ENCODE measurements at places on chromosomes 16 and 17.
A peak's percentile ranks its signal among the peaks of the same experiment; 100 is the strongest.

- no peak for DNase-seq
These were observed 501.2 kb downstream of the SHISA9 start for GRCh38 chr16:13402601-13403000.

DNA sequence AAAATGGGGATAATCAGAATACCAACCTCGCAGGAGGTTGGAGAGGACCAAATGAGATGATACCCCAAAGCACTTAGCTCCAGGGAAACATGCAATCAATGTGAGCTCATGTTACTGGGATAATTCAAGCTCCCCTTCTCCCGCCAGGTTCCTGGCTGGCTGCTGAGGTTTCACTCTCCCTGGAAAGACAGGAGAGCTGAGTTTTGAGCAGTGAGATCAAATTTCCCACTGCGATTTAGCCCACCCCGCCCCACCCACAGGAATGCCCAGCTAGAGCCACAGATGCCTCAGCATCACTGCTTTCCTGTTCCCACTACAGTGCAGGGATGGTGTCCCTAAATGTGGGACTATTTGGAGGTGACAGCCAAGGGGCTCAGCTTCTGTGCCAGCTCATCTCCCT, 56.7 kb downstream of the ZNF423 start:
- no peak for DNase-seq

DNA sequence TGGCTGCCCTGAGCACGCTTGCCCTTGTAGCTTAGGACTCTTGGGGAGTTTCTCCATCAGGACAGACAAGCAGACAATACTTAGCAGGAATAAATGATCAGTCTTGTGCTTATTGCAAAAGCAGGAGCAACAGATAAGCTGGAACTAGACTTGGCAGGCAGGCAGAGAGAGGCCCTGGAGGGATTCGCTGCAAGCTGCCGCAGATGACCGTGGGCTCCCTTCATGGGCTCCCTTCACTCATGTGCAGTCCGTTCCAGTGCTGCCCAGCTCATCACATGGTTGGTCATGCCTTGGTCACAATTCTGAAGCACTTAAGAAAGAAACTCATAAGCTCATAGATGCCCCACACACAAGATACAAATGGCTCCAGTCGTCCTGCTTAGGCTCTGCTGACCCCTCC, 2.4 kb upstream of the SLC5A10 start:
- DNase-seq: no peak

GRCh38 chr17:330993-331701, 21.5 kb downstream of the RPH3AL start:
- peak; percentile 40 for DNase-seq

DNA sequence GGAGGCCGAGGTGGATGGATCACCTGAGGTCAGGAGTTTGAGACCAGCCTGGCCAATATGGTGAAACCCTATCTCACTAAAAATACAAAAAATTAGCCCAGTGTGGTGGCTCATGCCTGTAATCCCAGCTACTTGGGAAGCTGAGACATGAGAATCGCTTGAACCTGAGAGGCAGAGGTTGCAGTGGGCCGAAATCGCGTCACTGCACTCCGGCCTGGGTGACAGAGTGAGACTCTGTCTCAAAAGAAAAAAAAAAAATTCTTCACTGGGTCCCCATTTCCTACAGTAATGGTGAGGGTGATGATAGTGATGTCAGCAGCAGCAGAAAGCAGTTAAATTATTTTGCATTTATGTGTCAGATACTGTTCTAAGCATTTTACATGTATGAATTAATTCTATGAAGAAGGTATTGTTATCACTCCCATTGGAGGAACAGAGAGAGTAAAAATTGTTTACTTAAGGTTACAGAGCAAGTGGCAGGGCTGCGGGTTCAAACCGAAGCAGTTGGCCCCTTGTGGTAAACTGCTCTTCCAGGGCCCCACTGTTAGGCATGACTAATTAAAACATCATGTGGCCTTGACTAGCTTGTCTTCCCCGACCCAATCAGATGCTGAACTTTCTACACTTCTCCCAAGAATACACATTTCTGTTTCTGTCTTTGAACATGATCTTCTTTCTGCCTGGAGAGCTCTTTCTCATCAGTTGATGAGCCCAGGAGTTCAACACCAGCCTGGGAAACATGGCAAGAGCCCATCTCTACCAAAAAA, 45.8 kb downstream of the STAT3 start:
- no peak for DNase-seq

DNA sequence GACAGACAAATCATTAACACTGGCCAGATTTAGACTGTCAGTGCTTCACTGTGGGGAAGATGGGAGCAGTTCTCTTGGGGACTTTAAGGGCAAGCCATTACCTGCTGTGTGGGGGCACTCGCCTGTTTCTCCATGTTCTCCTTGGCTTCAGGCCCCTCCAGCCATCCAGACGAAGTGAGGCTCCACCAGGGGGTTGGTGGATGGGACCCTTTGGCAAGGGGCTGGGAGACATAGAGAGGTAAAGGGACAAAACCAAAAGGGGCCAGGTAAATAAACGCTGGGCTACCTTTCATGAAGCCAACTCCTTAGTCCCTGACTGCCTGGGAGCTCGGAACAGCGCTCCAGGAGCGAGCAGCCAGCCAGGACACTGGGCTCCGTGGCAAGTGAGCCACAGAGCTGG, 14.0 kb downstream of the TBX4 start:
- no peak for DNase-seq

DNA sequence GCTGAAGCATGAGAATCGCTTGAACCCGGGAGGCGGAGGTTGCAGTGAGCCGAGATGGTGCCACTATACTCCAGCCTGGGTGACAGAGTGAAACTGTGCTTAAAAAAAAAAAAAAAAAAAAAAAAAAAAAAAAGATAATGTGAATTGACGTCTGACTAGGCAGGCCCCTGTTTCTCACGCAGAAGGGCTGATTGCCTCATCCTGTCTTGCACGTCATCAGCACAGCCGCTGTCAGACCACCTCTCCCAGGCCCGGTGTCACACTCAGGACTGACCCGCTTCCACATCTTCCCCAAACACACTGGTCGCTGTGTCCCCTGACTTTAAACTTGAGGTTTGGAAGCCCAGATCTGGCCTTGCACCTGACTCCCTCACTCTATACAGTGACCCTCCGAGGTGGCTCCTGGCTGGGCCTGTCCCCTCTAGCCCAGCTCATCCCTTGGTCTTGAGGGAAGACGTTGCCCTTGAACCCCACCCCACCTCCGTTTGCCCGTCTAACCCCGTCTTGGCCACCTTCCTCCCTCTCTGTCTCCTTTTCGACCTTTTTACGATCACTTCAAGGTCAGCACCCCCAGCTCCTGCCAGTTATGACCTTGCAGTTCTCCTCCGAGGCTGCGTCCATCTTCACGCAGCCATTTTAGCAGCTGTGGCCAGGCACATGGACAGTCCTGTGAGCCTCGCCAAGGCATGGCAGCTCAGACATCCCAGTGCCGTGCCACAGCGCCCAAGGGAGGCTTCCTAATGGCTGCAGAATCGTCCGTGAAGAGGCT, 149.9 kb upstream of the PLCG2 start:
- no peak for DNase-seq

- no peak for DNase-seq
These were observed 11.0 kb downstream of the MYCBPAP start for GRCh38 chr17:50519141-50519834.

GRCh38 chr16:23847948-23848347, 12.2 kb downstream of the PRKCB start:
- DNase-seq: no peak

- DNase-seq: no peak
These were observed 3.0 kb downstream of the SLC35G3 start for GRCh38 chr17:35191001-35191695.

- DNase-seq: no peak
These were observed 2.9 kb downstream of the ARSG start for GRCh38 chr17:68294196-68294555.

DNA sequence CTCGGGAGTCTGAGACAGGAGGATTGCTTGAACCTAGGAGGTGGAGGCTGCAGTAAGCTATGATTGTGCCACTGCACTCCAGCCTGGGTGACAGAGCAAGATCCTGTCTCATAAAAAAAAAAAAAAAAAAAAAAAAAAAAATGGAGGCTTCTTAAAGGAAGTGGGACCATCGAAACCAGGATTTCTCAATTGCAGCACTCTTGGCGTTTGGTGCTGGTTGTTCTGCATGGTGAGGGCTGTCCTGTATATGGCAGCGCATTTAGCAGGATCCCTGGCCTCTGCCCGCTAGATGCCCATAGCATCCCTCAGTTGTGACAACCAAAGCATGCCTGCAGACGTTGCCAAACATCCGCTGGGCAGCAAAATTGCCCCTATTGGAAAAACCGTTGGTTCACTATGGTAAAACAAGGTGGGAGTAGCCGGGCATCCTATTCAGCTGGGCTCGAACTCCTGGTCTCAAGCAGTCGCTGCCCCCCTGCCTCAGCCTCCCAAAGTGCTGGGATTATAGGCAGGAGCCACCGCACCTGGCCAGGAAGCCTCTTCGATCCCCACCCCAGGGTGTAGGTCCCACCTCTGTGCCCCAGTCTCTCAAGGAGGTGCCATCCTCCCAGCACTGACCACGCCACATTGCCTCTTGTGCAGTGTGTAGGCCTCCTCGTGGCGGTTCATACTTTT, 6.5 kb upstream of the NPIPB7 start:
- no peak for DNase-seq

DNA sequence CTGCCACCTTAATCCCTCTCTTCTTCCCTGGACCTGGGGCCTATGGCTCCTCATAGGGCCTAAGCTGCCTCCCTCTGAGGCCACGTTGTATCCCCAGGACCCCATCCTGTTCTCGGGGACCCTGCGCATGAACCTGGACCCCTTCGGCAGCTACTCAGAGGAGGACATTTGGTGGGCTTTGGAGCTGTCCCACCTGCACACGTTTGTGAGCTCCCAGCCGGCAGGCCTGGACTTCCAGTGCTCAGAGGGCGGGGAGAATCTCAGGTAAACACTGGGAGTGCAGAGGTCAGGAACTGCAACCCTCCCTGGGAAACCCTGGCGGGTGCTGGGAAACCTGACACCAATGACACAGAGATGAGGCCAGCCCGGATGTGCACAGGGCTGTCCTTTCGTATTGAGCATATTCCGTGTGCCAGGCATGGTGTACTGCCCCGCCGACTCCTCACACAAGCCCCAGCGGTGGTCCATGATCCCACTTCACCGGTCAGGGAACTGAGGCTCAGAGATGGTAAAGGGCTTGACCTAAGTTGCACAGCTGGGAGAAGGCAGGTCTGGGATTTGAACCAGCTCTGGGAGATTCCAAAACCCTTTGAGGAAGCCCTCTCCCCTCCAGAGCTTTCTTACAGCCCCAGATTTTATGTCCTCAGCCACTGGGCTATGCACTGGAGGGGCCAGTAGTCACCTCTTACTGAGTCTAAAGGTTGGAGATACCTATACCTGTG, 22.9 kb downstream of the ANKRD40 start:
- DNase-seq: no peak

- DNase-seq: no peak
These were observed 26.0 kb downstream of the SYCE1L start for GRCh38 chr16:77225182-77225581.
